ENCODE measurements at places on chromosomes 2 and 18.

DNA sequence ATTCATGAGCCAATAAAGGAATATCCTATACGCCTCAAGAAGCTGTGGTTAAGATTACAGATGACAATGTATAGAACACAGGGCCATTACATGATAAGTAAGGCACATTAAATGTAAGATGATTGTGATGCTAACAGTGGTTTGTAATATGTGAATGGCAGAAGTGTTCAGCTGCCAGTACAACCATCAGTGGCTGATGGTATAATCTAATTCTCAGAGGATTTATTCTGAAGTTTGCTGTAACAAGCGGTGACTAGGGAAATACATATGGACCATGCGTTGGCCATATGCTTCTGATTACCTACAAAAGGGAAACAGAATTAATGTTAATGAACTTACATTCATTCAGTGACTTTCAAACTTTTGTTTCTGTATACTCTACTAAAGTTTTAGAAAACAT lies 750.8 kb upstream of the KLHL29 start:
- DNase-seq, result no peak

GRCh38 chr2:38557981-38558380 lies 44.7 kb downstream of the HNRNPLL start:
- DNase-seq, result no peak

DNA sequence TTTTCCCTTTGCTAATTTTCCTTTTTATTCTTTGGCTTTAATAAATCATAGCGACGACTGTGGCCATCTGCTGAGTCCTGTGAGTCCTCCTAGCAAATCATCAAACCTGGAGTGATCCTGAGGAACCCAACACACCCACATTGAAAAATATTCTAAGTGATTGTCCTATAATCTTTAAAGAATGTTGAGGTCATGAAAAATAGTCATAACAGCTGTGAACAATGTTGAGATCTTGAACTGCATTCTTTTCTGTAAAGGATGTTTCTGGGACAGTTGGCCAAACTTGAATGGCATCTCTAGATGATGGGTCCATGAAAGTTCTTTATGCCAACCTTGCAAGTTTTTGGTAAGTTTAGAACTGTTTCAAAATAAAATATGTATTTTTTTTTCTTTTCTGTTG lies 53.2 kb upstream of the ADAM23 start:
- DNase-seq, result no peak

GRCh38 chr18:22223254-22223964 lies 54.0 kb downstream of the GATA6 start:
- DNase-seq, result no peak

DNA sequence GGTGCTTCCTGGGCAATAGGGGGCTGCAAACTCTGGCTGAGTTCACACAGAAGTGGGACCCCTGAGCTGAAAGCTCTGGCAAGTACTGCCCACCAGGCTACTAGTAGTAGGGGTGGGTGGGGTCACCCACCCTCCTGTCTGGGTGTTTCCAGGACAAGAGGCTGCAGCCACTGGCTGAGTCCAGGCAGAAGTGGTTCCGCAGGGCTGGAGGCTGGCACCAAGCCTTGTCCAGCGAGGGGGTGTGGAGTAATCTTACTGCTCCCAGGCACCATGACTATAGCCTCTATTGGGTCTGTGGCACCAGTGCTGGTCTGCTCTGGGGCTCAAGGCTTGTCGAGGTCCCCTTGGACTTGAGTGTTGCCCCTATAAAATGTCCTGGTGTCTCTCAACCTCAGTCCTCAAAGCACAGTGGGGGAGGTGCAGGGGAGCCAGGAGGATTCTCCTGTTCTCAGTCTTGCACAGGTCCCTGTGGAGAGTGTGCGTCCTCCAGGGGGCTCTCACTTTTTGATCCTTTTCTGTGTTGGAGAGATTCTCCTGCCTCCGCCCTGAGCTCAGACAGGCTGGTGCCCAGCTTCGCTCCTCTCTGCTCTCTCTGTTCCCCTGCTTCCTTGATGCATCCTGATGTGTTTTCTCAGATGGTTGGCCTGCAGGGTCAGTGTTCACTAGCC lies 48.1 kb downstream of the NUP35 start:
- no peak for DNase-seq

DNA sequence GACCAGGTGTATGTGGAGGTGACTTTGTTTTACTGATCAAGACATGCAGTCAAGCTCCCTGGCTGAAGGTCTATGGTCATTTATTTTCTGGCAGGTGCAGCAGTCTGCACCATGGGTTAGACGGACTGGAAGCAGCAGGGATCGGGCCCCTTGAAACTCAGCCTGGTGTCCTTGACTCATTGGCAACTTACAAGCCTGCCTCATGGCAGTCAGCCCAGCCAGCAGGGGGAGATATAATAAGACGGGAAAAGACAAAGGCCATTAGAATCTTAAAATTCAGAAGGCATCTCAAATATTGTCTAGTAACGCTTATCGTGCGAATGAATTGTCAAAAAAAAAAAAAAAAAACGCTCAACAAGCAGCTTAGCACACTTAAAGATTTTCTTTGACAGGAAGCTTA lies 308.2 kb downstream of the EN1 start:
- DNase-seq, result no peak

- no peak for DNase-seq
Measured at GRCh38 chr2:58427572-58428095, 186.5 kb upstream of the FANCL start.

GRCh38 chr18:12640881-12641200 lies 17.1 kb downstream of the SPIRE1 start:
- DNase-seq, result no peak

- DNase-seq, result no peak
Measured at GRCh38 chr2:140011287-140011686, 1231.1 kb upstream of the NXPH2 start.

- DNase-seq, result no peak
Measured at GRCh38 chr2:53515435-53516332, 251.9 kb upstream of the CHAC2 start.

GRCh38 chr2:120105360-120105759 lies 92.5 kb downstream of the EPB41L5 start:
- DNase-seq, result no peak

- no peak for DNase-seq
Measured at GRCh38 chr18:6313415-6313814, 101.3 kb downstream of the L3MBTL4 start.

GRCh38 chr2:241150660-241151530 lies 628 bp downstream of the PPP1R7 start:
- no peak for DNase-seq

GRCh38 chr2:25505622-25506021 lies 163.9 kb upstream of the DNMT3A start:
- DNase-seq, result no peak

DNA sequence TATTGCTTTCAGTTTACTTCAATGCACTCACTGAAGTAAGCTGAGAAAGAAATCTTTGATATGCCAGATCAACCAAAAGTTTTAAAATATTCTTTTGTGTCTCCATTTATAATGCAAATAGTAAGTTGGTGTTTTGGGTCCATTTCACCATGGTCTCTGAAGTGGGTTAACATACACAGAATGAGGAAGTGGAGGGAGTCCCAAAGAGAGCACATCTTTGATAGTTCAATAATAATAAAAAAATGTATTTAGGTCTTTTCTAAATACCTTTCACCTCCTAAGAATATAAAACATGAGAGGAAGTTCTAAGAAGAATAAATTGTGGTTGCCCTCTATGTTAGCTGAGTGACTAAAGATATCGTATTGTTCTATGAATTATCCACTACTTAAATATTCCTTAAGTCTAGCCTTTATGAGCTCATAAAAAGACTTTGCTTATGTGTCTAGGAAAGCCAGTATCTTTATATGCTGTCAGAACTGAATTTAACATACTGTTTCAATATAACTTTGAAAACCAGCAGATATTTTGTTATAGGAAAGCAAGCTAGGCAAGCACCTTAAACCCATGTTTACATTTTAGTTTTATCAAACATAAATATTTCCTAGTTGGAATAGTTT lies 148.7 kb upstream of the ZEB2 start:
- DNase-seq, result no peak

- no peak for DNase-seq
Measured at GRCh38 chr2:239539083-239539775, 138.4 kb upstream of the HDAC4 start.

DNA sequence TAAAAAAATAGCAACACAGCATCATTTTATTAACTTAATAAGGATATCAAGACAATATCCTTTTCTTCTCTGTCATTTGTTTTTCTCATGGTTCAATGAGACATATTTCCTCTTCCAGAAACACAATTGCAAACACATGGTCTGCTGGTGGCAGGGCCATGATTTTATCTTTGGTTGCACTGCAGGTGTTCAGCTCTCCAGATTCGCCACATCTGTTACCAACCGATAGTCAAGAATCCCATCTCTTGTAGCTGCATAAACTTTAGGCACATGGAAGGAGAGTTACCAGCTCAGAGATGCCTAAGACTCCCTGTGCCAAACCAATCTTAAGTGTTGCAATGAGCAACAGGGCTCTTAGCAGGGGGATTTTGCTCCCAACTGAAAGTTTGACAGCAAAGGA lies 1303.2 kb upstream of the CELF4 start:
- no peak for DNase-seq

- no peak for DNase-seq
Measured at GRCh38 chr2:7077660-7078267, 160.6 kb downstream of the RNF144A start.

GRCh38 chr18:78584459-78585022 lies 395.1 kb upstream of the SALL3 start:
- no peak for DNase-seq

DNA sequence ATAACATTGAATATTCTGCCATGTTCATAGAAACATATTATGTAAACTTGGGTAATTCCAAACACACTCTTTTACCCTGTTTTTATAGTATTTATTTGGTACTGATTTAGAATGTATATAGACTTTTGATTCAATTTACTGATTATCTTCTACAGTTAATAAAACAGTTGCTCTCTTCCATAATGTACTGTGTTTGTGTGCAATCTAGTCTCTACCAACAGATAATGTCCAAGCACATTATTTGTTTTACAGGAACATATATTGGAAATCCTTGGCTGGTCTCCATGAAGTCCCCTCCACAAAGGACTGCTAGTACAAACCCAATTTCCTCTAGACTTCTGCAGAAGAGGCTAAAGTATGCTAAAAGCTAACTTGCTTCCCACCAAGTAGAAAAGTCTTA lies 386.6 kb downstream of the RND3 start:
- no peak for DNase-seq

DNA sequence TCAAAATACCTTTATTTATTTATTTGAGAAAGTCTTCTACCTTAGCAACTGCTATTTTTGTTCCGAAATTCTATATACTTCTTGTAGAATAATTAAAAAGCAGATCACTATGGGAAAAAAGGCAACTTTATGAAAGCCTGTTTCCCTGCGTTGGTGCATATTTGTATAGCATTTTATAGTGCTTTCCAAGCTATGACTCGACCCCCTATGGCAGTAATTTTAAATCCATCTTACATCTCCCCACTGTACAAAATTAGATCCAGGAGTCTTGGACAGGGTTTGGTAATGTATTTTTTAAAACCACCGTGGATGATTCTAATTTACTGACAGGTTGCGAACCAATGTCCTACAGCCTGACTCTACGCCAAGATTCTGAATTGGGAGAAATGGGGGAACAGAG lies 10.1 kb downstream of the TANK start:
- DNase-seq, result no peak

- DNase-seq, result no peak
Measured at GRCh38 chr18:27688581-27688980, 488.3 kb downstream of the CDH2 start.

DNA sequence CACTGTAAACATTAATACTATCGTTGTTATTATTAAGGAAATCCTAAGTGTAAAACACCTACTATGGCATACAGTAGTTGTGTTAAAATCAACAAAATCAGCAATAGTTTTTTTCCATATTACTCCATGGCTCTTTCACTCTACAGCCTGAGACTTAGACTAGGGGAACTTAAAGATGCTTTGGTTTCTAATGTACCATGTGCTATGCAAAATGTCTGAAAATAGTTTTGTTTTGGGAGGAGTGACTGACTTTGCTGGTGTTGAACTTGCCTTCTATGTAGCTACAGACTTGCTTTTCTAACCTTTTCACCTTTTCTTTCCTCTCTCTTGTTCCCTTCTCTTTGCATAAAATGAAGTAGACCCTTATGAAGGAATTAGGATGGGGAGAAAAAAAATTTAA lies 159.0 kb upstream of the CCDC195 start:
- no peak for DNase-seq

DNA sequence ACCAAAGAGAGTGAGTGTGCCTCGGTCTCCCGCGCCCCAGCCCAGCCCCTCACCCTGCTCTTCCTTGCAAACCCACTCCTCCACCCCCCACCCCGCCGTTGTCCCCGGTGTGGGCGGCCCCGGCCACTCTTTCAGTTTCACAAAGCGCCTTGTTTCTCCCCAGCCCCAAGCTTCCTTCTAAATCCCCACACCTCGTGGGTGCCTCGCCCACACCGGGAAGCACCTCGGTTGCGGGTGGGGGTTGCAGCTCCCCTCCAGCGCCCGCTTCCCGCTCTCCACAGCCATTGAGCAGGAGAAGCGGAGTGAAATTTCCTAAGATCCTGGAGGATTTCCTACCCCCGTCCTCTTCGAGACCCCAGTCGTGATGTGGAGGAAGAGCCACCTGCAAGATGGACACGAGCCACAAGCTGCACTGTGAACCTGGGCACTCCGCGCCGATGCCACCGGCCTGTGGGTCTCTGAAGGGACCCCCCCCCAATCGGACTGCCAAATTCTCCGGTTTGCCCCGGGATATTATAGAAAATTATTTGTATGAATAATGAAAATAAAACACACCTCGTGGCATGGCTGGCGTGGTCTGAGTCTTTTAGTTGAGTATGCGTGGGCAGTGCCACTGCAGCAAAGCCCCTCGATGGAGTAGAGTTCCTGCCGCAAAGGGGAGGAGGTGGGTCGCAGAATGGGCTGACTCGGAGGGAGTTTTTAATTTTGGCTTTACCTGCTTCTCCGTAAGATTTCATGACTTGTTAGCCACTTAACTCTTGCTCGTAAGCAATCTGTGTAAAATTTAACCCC lies 848 bp downstream of the TMSB10 start:
- DNase-seq, result peak; percentile 58

DNA sequence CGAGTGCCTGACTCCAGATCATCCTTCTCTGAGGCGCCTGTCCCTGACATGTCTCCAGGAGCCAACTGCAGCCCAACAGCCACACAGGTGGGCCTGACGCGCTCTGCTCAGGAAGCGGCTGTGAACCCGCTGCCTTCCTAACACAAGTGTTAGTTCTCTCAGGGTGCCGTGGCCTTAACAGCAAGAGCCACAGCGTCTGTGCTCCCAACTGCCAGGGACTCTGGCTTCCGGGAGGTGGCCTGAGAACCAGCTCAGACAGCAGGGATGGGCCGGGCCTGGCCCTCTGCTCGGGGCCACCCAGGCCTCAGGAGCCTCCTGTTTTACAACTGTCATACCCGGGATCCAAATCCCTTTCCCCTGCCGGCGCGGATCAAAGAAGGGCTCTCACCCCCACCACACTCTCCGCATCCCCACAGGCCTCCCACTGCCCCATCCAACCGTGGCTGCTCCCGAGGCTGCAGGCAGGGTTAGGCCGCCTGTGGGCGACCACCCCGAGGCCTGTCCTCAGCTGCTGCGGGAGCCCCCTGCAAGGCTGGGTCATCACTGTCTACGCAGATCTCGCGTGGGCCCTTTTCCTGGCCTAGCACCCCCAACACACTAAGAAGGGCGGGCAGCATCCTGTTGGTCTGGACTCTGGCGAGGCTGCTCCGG lies 114.2 kb upstream of the ZNF236 start:
- no peak for DNase-seq

Measured in activated CD4-positive, alpha-beta T cell treated with anti-CD3 and anti-CD28 coated beads for 24 hours (primary cell).